Stimulated activated CD4-positive, alpha-beta T cell treated with anti-CD3 and anti-CD28 coated beads, Interleukin-15, amount 100 ng/mL, for 1 hour (primary cell): ENCODE measurements at places on chromosomes 3 and 15.

GRCh38 chr15:36591536-36592411 lies 12.3 kb downstream of the CDIN1 start:
- no peak for DNase-seq

DNA sequence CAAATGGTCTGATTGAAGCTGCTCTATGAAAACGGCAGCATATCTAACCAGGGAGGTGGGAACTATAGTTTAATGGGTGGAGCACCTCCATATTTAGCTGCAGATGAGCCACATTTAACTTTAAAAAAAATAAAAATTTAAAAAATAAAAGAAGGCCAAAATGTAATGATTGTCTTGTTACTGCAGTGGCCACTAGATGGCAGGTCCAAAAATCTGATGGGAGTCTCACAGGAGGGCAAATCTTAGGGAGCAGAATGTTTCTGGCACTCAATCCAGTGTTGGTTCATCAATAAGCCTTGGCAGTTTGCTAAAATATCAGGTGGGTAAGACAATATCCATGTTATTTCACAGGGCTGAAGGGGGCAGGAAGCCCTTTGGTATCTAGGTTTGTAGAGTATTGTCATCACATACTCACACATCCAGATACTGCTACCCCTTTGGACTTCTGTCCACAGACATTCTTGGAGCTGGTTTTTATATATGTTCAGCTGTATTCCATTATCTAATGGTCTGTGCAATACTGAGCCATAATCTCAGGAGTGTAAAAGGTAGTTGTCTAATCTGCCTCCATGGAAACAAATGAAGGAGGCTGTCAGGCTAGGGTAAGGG lies 233.3 kb downstream of the TIGIT start:
- no peak for DNase-seq

- no peak for DNase-seq
Observed at GRCh38 chr15:36210426-36210825, 369.0 kb upstream of the CDIN1 start.

- DNase-seq, result no peak
Observed at GRCh38 chr15:86178845-86179244, 99.2 kb downstream of the AGBL1 start.

GRCh38 chr3:11284011-11284410 lies 11.8 kb downstream of the ATG7 start:
- no peak for DNase-seq

DNA sequence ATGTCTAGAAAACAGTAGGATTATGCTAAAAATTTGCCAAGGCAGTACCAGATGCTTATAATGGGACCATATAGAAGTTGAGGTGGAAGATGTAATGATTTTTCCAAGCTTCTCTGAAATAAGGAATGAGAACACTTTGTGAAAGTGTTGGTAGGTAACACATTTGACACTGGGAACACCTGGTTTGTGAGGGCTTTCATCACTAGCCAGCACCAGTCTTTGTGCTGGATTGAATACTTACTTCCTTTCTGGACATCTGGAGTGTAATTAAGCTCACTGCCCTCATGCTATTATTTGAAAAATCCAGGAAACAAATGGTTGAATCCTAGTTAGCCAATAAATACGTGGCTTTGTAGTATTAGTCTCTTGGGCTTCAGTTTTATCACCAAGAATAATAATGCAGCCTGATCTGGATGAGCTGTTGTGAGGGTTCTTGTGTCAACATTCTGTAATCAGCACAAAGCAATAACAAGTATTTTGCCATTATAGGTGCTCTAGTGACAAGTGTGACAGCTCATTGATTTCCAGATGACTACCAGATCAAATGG lies 12.9 kb downstream of the CCDC80 start:
- no peak for DNase-seq

DNA sequence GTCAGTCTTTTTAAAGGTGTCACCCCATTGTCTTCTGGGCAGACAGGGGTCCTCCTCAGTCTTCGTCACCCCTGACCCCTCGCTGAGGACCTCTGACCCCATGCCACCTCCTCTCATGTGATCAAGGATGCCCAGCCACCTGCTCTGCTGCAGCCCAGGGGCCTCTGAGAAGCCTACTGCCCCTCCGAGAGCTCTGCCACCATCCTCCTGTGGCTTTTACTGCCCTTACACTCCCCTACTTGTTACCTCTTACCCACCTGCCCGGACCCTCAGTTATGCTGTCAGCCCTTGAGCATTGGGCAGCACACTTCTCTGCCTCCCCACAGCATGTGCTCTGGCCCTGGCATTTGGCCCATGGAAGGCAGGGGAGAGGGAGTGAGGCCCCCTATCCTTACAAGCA lies 123.2 kb downstream of the LRRK1 start:
- DNase-seq, result no peak

GRCh38 chr3:16072420-16073110 lies 101.9 kb upstream of the GALNT15 start:
- DNase-seq, result no peak

DNA sequence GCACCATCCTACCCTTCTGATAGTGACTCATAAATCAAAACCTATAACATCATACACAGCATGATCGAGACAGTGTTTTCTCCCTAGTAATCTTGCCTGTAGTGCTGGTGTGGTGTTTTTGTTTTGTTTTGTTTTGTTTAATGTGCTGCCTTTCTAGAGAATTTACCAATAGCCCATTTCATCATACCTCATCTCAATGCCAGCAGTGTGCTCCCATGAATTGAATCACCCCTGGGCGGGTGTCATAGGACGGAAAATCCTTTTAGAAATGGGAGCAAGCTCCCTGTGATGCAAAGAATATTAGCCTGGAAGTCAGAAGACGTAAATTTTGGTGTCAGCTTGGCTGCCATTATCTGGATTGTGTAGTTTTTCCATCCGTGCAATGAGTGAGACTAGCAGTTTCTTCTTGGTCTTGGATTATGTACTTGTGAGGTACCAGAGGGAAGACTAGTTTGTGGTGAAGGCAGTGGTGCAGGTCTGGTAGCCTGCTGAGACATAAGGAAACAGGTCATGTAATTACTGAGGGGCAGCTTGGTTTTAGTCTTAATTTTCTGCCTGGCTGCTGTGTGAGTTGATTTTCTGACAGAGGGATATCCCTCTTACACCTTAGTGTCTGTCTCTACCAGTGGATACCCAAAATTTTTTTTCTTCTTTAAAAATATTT lies 29.9 kb downstream of the IGSF10 start:
- DNase-seq, result no peak

- DNase-seq, result no peak
Observed at GRCh38 chr3:49844464-49845183, 11.7 kb downstream of the TRAIP start.

- DNase-seq, result no peak
Observed at GRCh38 chr3:67245545-67245944, 247.4 kb downstream of the KBTBD8 start.

GRCh38 chr15:60423537-60423936 lies 25.8 kb upstream of the ANXA2 start:
- DNase-seq, result no peak

DNA sequence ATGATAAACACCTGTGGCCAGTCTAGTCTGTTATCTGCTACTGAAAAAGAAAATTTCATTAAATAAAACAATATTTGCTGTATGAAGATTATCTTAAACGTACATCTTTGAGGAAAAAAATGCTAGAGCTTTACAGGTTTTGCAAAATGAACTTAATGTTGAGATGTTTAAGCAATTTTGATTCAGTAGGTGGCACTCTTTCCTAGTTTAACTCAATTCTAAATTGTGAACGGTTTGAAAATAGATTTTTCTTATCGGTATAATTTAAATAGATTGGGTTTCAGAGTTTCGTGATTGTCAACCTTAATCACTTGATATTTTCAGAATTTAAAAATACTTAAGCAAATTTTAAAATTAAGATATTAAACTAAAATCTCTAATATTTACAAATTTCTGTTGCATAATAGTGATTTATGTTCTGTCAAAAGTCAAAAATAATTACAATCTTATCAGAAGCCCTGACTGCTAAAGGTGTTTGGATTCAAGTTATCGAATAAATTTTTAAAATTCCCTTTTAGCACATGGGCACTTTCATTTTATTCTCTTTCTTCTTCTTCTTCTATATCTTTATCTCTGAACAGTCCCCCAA lies 7.0 kb upstream of the RNF111 start:
- DNase-seq, result no peak

DNA sequence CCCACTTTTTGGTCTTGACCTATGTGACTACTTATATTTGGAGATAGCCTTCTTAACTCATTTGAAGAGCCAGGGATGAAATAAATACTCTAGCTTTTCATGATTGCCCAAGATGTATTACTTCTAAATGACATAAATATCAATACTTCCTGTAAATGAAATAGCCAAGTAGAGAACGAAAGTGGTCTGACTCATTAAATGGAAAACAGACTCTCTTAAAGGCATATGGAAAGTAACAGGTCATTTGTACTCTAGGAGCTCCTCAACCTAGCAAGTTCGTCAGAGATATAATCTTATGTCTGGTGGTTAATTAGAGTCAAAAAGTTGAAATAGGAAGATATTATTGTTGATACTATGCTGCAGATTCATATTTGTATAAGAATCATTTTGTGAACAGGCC lies 1105.4 kb downstream of the TUSC7 start:
- no peak for DNase-seq

GRCh38 chr3:26752466-26752865 lies 129.9 kb downstream of the LRRC3B start:
- DNase-seq, result no peak

- no peak for DNase-seq
Observed at GRCh38 chr3:57000012-57000411, 60.5 kb upstream of the SPATA12 start.

- no peak for DNase-seq
Observed at GRCh38 chr3:177440456-177441104, 243.3 kb upstream of the TBL1XR1 start.

GRCh38 chr15:78069462-78070029 lies 8.0 kb downstream of the TBC1D2B start:
- no peak for DNase-seq

DNA sequence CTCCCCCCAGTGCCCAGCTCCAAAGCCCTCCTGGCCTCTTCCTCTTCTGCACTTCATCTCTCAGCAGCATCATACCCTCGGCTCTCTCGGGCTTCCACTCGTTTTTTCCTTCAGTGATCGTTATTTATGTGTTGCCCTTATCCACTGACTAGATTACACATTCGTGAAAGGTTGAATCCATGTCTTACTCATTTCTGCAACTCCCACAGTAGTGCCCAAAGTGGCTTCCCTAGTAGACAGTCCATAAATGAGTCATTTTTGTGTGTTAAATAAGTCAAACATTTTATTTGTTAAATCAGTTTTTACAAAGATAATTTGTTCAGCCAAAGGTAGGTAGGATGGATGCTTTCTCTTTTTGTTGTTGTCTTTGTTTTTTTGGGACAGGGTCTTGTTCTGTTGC lies 87.4 kb downstream of the CRTC3 start:
- DNase-seq, result no peak

DNA sequence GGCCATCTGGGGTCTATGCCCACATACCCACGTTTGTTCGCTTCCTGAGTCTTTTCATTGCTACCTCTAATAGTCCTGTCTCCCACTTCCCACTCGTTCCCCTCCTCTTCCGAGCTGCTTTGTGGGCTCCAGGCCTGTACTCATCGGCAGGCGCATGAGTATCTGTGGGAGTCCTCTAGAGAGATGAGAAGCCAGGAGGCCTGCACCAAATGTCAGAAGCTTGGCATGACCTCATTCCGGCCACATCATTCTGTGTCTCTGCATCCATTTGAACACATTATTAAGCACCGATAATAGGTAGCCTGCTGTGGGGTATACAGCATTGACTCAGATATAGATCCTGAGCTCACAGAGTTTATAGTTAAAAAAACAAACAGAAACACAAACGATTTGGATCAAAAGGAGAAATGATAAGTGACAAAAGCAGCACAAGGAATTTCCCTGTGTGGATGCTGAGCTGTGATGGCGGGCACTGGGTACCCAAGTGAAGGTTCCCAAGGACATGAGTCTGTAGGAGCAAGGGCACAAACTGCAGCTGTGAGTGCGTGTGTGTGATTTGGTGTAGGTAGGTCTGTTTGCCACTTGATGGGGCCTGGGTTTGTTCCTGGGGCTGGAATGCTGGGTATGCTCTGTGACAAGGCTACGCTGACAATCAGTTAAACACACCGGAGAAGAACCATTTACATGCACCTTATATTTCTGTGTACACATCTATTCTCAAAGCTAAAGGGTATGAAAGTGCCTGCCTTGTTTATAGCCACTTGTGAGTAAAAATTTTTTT lies 35.9 kb downstream of the NR1I2 start:
- DNase-seq, result no peak

GRCh38 chr15:88166082-88166993 lies 90.2 kb downstream of the NTRK3 start:
- no peak for DNase-seq

- DNase-seq, result no peak
Observed at GRCh38 chr15:88920186-88920891, 7.2 kb upstream of the MFGE8 start.

DNA sequence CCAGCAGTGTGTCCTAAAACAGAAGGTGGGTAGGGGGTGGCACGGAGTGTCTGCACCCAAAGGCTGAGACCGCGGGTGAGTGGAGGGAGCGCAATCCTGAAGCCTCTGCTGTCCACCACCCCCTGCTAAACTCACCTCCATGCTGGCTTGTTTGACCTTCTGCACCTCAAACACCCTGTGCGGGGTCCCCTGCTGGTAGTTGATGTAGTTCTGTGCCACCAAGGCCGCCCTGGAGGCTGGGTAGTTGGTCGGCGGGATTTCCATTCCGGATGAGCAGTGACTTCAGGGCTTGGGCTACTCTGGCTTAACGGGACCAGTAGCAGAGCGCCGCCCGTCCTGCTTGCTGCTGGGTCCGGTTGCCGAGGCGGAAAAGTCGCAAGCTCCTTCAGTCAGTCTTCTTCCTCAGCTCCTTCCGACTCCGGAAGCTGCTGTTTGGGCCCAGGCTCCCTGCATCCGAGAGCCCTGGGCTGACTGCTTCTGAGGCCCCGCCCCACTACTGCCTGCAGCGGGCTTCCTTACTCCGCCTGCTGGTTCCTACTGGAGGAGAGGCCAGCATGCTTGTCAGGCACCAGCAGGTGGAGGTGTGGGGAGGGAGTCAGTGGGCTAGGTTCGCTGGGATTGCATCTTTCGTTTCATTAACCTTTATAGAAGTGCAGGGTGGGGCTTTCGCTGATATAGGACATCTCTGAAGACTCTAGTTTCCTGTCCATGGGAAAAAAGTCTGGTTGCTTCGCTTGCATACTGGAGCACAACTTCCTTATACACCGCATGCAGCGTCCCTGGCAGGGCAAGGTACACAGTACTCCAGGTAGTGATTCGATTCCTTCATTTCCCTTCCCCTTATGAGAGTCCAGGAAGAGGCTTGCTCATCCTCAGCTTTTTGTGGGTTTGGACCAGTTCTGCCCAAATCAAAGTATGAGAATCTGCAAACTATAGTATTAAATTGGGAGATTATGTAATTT lies at the start of gene LXN:
TSS of gene LXN (minus strand) at position 434 of the 962 bp plus-strand sequence. CDS start at position 264, 170 bp downstream.
- peak; percentile 50 for DNase-seq

GRCh38 chr3:88469216-88469615 lies 319.5 kb downstream of the C3orf38 start:
- no peak for DNase-seq

DNA sequence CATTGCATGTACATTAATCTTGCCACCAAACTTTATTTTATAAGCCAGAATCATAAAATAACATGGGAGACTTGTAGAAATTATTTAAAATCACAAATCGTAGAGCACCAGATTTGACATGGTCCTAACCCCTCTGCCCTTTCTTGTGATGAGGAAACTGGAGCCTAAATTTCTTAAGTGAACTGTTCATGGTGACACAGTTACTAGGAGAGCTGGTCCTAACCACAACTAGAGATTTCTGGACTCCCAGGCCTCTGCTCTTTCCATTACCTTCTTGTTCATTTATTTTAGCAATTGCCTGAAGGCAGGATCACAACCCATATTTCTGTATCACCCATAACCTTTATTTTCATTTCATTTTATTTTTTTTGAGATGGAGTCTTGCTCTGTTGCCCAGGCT lies 352.5 kb downstream of the LPP start:
- DNase-seq, result no peak
